ENCODE measurements at places on chromosomes 1 and 21.

- no peak for DNase-seq
Measured at GRCh38 chr1:43165162-43165561, 6.9 kb downstream of the EBNA1BP2 start.

- no peak for DNase-seq
Measured at GRCh38 chr21:17406202-17406601, 106.6 kb upstream of the CXADR start.

DNA sequence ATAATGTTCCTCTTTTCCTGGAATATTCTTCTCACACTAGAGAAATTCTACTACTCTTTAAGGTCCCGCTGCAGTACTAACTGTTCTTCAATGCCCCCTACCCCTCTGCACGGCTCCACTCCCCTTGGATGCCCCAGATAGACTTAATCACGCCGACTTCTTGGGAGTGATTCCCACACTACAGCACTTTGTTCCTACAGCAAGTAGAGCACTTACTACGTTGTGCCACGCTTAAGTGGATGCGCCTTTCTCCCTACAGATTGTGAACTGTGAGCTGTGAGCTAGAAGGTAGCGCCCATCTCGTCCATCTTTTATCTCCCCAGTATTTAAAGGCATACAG is 2.2 kb downstream of the ZNF436 start:
- DNase-seq, result no peak

DNA sequence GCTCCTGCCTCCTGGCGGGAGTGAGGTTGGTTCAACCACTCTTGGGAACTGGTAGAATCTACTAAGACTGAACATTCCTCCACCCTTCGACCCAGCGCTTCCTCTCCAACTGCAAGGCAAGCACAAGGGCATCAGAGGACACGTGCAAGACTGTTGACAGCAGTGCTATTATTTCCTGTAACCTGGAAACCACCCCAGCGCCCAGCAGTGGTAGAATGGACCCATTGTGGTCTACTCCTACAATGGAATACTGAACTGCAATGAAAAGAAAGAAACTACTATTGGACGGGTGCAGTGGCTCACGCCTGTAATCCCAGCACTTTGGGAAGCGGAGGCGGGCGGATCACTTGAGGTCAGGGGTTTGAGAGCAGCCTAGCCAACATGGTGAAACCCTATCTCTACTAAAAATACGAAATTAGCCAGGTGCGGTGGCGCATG is 33.0 kb upstream of the TARDBP start:
- peak; percentile 73 for DNase-seq

DNA sequence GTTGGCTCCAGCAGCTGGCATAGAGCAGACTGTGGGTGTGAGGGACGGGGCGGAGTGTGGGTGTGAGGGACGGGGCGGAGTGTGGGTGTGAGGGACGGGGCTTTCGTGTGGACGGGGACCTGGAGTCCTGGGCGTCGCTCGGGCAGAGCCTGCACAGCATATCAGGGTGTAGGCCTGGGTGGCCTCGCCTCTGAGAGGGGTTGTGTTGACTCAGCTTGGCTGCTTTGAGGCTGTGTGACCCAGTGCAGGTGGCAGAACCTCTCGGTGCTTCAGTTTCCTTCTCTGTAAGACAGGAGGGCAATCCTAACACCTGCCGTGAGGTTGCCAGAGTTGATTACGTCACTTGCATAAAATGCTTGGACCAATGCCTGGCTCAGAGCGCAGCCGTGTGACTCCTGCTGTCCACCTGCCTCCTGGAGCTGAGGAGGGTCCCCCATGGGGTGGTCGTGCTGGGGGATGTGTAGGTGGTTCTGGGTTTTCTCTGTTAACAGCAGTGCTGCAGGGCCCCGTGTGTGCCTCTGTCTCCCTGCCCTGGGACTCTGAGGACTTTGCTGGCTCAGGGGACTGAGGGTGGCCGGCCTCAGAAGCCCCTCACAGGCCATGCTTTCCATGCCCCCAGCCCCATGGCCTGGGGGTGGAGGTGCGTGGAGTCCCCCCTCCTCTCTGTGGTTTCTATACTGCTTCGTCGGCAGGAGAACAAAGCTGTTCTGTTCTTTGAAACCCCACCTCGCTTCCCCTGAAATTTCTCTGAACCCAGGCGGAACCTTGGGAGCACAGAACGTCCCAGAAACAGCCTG is 15.4 kb downstream of the PDXK start:
- DNase-seq, result no peak

GRCh38 chr1:214476986-214477870 is 74.2 kb downstream of the PTPN14 start:
- DNase-seq, result no peak

- no peak for DNase-seq
Measured at GRCh38 chr1:198150369-198150768, 6.4 kb upstream of the NEK7 start.

DNA sequence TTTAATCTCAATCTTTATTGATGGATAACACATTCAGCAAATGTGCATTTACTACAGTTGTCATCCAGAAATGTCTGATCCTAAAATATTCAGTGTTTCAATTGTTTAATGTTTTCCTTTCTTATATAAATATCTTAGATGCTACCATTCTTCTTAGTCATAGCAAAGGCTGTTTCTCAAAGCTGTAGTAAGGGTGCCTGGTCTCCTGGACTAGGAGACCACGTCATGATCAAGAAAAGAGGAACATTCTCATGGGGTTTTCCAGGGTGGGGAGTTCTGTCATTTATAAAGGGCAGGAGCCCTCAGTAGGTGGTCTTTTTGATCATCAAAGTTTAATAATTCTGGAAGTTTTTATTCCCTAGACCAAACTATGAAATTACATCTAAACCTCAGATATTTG is 292.8 kb downstream of the HMCN1 start:
- DNase-seq, result no peak

DNA sequence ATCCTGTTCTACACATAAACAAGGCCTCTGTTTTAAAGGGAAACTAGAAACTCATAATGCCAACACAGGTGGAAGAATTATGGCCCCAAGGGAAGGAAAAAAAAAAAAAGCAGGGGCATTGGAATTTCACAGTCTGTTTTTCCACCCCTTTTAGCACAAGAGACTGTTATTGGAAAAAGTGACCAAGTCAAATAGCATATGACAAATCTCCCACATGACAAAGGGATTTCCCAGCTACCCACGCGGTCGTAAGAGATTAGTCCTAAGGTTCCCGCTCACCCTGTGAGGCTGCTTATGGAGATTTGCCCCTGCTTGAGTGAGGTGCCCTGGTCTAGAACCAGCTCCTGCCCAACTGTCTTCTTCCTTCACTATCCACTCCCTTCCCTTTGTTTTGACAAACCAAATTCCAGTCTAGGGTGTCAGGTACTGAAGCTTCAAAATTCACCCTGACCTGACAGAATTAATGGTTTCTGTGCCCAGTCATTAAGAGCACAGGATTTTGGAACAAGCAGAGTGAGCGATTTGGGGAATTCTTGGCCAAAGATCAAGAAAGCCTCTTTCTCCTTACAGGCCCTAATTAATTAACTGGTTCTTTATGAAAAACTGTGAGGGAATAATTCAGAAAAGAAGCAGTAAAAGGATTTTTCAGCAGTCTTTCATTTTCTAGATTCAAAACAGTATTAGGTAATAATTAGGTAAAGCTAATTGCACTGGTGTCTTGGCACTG is 107.3 kb downstream of the NMNAT2 start:
- DNase-seq, result no peak

- DNase-seq, result no peak
Measured at GRCh38 chr1:10068605-10069294, 36.0 kb downstream of the UBE4B start.

DNA sequence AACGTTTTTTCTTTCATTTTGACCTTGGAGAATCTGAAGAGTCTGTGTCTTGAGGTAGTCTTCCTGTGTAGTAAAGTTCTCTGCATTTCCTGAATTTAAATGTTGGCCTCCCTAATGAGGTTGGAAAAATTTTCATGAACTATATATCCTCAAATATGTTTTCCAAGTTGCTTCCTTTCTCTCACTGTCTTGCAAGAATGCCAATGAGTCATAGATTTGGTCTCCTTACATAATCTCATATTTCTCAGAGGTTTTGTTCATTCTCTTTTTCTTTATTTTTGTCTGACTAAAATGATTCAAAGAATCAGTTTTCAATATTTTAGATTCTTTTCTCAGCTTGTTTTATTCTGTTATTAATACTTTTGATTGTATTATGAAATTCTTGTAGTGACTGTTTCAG is 87.6 kb downstream of the DRAM2 start:
- DNase-seq, result no peak

DNA sequence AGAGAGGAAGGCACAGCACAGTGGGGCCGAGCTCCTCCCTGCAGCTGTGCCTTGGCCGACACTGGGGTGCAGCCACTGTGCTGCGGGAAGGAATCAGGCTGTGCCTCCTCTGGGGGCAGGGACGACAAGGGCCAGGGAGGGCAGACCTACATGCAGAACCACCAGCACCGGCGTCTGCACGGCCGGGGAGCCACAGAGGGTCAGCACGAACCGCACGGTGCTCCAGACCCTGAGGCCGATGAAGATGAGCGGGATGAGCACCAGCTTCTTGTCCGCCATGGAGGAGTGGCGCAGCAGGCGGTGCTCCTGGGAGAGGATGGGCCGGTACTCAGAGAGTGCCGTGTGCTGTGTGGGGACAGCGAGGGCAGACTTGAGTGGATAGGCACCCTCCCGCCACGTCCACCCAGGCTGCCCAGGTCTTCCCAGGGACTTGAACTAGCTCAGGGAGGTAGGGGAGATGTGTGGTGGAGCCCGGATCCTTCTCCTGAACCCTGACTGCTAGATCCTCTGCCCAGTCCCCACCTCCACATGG is 23.5 kb downstream of the GPR157 start:
- DNase-seq, result no peak

DNA sequence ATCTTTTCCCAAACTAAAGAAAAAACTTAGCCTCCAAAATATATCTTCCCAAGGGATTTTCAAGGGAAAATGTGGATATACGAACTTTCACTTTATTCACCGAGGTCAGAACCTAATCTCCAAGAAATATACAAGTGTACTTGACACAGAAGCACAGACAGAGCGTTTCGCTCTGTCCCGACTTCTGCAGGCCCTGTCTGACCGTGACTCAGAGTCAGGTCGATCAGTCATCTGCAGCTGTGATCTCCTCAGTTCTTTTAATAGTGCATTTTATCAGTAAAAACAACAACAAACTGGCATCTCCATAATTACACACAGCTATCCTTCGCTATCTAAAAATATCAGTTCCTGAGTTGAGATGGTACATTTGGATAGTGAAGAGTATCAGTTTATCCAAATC is 226.6 kb downstream of the TM2D1 start:
- DNase-seq, result no peak

DNA sequence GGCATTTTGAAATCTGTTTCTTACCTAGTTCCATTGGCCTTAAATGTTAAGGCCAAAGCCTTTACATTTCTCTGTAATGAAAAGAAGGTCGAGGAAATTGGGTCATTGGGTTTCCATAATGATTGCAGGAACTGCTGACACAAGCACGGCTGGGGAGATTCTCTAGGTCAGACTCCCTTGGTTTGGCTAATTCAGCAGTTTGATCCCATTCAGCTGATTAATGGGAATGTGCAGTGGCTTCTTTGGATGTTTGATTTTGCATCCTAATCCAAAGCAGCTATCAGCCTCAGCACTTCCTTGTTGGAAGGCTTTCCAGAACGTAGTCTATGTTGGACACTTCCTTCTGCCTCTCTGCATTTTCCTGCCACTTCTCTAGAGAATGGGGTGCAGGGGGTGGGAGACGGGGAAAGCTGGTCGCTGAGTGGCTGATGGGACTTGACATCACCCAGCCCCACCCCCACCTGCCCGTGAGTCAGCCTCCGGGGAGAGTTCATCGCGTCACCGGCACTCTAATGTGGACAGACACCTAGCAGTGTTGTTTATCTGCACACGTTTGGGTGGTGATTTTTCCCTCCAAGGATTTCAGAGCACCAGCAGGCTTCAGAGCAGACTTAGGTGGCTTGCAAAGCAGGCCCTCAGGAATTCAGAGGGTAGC is 5.4 kb downstream of the PSEN2 start:
- DNase-seq, result no peak

- no peak for DNase-seq
Measured at GRCh38 chr1:155086856-155087535, 8.4 kb downstream of the EFNA3 start.

GRCh38 chr21:14842601-14843000 is 222.2 kb downstream of the NRIP1 start:
- no peak for DNase-seq

DNA sequence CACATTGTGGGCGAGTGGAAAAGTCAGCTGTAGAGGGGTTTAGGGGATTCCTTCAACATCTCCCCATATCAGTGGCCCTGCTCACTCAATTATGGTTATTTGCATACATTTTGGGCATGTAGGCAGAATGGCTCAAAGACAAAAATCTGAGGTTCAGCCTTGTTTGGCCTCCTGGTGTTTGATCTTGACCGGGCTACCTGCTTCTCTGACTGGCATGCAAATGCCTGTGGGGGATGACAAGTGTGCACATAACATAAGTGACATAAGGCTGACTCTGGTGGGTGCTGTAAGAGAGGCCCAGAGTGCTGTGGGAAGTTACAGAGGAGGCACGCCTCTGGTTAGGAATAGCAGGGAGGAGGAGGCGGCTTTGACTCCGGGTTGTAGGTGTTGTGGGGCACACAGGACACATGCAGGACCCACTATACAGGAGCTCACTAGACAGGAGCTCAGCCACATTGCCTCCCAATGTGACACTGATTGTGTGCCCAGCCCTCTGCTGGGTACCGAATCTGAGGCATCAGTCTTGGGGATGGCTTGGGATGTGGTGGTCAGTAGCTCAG is 29.4 kb upstream of the IL19 start:
- no peak for DNase-seq

All from psoas muscle (tissue), 8 donors.